ENCODE measurements at places on chromosomes 3 and 15.
A peak's percentile ranks its signal among the peaks of the same experiment; 100 is the strongest.

DNA sequence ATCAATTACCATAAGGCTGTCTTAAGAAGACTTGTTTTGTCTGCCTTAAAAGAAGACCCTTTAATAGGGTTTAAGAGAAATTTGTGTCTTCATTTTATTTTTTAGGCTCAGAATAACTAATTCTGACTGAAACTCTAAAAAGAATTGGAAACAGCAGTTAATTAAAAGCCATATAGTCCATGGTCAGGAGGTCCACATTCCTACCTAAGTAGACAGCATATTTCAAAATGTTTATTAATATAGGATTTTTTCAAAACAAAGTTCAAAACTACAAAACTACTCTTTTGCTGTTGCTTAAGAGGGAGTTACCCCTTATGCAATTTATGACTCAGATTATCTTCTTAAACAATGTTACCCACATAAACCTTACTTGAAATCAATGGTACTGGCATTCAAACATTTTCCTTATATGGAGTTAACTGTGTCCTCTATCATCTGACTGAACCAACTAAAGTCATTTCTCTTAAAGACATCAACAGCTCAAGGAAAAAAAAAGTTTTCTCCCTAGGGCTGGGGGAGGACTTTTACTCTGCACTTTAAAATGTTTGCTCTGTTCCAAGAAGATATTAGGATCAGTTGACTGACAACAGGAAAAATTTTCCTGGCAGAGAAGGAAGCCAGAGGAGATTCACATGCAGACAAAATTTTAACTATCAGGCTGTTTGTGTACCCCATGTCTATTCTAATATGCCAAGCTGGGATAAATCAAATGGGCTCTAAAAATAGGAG lies 56.8 kb upstream of the NANOGP8 start:
- DNase-seq: no peak

DNA sequence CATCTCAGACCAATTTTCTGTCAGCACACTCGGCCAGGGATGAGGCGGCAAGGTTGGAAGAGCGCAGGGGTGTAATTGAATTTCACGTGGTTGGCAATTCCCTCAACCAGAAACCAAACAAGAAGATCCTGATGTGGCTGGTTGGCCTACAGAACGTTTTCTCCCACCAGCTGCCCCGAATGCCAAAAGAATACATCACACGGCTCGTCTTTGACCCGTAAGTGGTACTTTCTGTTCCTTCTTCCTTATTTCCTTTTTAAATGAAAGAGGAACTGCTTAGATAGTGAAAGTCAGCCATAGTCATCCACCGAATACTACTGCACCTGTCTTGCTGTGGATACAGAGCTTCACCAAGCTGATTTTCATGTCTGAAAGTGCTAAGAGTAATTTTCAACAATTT lies 60.1 kb downstream of the SGO1 start:
- DNase-seq: peak; percentile 81

GRCh38 chr15:75352186-75353080 lies 5.6 kb downstream of the NEIL1 start:
- no peak for DNase-seq

- no peak for DNase-seq
These were observed 406.2 kb downstream of the FOXP1 start for GRCh38 chr3:71177375-71177774.

DNA sequence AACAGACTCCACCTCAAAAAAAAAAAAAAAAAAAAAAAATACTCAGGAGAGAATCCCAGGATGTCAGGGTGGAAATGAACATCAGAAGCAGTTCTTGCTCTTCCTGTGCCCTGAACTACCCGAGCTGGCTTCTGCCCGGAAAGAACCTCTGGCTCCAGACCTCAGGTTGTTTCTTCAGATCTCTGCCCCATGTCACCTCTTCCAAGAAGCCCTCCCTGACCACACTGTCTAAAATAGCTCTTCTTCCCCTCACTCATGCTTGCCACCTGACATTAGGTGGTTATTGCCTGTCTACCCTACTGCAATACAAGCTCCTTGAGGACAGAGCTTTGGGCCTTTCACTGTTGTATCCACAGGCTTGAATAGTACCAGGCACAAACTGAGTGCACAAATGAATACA lies 8.2 kb downstream of the TKT start:
- DNase-seq: no peak

DNA sequence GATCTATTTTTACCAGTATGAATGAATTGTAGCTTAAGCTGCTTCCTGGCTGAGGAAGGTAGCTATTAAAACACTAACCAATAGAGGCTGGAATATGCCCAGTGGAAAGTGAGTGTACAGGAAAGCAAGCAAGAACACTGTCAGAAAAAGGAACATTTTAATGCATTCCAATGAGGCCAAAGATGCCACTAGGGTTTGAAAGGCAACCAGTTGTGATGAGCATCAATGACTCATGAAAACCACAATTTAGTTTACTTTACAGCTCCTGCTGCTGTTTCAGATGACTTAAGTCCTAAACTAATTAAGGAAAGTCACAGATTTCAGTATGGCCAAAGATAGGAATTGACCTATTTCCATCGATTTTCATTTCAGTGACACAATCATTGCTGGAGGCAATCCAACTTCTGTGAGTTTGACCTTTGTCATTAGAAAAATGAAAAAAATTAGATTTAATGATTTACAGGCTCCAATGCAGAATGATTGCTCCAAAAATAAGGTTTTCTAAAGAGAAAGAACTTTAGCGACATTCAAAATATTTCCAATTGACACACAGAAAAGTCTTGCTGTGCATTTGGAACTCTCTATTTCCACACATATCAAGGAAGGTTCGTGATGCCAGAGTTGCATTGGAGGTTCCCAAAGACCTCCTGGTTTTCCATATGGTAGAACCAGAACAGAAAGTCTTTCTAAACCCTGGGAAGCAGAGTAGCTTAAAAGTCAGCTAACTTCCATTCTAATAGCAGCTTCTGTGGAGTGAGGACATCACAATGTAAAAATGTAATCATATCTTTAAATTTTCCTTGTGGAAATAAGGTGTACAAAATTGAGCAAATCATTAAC lies 103.0 kb downstream of the SUCNR1 start:
- no peak for DNase-seq

- no peak for DNase-seq
These were observed 55.7 kb downstream of the LDHAL6B start for GRCh38 chr15:59262316-59262715.

All from RPMI8226 (cell line).